Fibroblast of skin of right biceps (primary cell): ENCODE measurements at places on chromosomes 2 and 18.
A peak's percentile ranks its signal among the peaks of the same experiment; 100 is the strongest.

GRCh38 chr18:3653851-3654441 is 204.0 kb downstream of the TGIF1 start:
- no peak for DNase-seq

- DNase-seq, result no peak
These were observed 368.7 kb downstream of the SLC4A3 start for GRCh38 chr2:219995991-219996765.

DNA sequence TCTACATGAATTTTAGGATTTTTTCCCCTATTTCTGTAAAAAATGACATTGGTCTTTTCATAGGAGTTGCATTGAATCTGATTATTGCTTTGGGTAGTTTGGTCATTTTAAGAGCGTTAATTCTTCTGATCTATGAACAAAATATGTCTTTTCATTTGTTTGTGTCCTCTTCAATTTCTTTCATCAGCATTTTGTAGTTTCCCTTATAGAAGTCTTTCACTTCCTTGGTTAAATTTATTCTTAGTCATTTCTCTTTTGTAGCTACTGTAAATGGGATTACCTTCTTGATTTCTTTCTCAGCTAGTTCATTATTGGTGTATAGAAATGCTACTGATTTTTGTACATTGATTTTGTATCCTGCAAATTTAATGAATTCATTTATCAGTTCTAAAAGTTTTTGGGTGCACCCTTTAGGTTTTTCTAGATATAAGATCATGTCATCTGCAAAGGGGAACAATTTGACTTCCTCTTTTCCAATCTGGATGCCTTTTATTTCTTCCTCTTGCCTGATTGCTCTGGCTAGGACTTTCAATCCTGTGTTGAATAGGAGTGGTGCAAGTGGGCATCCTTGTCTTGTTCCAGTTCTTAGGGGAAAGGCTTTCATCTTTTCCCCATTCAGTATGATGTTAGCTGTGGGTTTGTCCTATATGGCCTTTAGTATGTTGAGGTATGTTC is 36.6 kb upstream of the AAK1 start:
- no peak for DNase-seq

DNA sequence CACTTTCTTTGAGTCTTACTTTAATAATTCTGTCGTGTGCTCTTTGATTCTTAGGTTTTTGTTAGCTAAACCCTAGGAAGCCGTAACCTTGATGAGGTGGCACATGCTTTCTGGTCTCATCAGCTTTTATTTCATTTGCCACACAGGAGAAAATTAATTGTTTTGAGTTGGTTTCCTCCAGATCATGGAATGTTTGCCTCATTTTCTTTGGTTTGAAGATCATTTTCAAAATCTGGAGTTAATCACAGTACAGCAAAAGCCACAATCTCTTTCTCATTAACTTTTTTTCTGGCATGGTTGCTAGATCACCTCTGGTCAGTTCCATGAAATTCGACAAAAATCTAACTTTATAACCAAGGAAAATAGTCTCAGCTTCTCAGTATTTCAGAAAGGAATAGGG is 182.9 kb downstream of the MYO1B start:
- peak; percentile 39 for DNase-seq

DNA sequence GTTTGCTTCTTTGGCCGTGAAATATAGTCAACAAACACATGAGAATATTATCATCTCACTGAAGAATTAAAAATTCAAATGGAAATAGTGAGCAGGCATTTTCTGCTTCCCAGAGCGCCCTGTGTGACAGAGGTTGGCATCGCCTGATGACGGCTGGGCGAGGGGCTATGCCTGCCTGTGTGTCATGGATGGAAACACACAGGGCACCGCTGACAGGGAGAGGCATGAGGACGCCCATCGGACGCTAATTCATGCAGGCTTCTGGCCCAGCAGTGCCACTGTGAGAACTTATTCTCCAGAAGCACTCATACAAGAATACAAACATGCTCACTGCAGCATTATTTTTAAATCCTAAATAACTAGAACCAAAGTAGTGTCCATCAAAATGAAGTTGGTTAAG is 61.4 kb upstream of the OTOS start:
- no peak for DNase-seq

DNA sequence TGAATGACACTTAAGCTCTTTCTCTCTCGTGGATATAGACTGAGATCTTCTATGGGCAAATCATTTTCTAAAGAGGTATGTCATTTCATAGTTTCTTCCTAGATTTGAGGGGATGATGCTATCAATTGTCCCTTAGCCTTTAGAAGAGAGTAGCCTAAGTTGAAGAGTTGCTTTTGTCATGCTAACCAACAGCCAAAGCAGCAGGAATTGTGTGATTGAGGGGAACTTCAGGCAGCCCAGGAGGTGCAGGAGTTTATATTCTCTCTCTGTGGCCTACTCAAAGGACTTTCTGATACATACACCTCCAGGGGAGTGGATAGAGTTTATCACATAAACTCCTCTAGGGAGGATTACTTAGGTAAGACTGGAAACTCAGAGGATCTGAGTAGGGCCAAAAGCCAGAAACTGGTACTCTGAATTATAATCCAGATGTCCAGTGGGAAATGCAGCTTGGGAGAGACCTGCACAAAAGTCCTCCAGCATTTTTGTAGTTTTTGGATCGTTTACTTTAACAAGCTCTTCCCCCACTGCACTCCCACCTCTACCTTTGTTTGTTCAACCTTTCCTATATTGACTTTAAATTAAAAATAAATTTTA is 150.7 kb upstream of the CCDC68 start:
- DNase-seq, result no peak

DNA sequence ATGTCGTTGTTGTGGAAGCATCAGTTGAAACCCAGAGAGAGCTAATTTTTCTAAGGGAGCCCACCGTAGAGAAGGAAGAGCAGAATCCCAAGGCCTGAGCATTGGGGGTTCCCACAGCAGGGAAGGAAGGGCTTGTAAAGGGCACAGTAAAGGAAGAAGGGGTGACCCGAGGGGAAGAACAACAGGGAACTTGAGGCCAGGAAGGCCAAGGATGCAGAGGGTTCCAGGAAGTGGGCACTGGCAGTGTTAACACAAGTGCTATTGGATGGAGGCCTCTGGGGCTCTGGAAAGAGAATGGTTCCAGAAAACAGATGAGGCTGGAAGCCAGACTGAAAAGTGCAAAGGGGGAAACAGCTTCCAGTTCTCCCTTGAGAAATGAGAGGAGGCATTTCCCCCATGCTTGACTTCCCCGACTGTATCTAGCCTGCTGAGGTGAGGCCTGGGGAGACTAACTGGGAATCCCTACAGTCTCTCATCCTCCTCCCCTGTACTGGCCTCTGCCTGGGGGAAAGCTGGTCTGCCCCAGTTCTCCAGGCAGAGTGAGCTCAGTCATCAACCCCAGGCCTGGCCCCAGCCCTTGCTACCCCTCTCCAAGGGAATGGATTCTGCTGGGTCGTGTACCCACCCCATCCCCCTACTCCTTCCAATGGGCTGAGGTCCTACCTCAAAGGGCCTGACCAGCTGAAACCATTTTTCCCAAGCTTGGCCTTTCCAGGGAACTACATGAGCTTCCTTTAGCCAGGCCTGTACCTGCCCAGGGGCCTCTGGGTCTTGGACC is 43.2 kb upstream of the MRPL33 start:
- DNase-seq, result no peak

- DNase-seq, result peak; percentile 88
These were observed 56.5 kb upstream of the CREB1 start for GRCh38 chr2:207473049-207473930.

DNA sequence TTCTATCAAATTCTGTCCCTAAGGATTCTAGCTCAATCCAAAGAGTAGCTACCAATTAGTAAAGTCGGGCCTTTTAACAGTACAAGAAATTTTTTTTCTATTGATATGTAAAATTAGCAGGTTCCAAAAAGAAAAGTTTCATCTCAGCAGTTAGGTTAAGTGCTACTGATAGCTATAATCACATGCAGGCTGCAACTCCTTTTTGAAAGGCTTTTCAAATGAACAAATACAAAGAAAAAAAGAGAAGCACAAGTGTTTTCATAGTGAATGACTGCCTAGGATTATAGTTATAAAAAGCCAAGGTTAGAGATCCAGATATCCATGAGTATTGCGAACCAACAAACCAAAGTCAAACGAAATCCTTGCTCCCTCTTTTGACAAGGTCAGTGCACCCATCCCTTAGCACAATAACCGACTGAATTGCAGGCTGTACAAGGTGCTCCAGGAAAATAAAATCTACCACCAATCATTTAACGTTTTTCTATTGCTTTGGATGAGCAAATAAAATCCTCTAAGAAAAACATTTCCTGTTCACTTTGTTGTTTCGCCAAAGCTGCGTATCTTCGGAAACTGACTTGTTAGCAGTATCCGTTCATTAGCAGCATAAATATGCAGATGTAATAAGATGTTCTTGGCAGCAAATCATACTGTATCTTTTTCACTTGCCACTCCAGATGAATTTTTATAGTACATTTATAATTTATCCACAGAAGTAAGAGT is 100.2 kb downstream of the SRBD1 start:
- no peak for DNase-seq

GRCh38 chr2:229715895-229716507 is 1.6 kb upstream of the DNER start:
- no peak for DNase-seq

GRCh38 chr2:188798159-188798558 is 176.0 kb upstream of the COL3A1 start:
- peak; percentile 77 for DNase-seq

DNA sequence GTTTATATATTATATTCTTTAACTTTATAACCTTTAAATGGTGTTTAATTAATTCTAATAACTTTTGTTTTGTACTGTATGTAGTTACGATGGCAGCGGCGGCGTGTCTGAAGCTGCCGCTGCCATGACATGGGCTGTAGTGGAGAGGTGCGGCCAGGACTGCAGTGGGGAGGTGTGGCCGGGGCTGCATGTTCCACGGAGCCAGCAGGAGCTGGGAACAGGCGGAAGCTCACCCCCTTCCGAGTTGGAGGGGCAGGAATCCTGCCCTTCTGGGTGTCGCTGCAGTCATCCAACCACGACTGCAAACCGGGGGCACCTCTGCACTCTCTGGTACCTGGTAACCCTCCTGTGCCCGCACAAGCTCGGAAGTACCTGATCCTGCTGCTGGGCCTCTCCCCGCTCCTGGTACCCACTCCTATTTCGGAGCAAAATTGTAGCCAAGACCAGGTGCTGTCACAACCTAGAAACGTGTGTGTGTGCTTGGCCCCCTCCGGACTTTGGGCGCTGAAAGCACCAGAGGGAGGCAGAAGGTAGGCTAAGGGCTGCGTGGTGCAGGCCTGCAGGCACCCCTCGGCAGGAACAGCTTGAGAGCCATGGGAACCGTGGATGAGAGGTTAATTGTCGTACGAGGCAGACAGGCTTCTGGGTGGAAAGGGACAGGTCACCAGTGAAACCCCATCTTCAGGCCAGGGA is 1329.7 kb upstream of the SLC39A10 start:
- no peak for DNase-seq
